ENCODE measurements at places on chromosomes 3 and 15. TPM values are rescaled to one million over a fixed set of nuclear protein-coding genes. Genes with fewer than 3 reads are reported as not detected.

NR1I2 gene
- 0.25 TPM for total RNA-seq

C3orf22 gene
- not detected for total RNA-seq

DNA sequence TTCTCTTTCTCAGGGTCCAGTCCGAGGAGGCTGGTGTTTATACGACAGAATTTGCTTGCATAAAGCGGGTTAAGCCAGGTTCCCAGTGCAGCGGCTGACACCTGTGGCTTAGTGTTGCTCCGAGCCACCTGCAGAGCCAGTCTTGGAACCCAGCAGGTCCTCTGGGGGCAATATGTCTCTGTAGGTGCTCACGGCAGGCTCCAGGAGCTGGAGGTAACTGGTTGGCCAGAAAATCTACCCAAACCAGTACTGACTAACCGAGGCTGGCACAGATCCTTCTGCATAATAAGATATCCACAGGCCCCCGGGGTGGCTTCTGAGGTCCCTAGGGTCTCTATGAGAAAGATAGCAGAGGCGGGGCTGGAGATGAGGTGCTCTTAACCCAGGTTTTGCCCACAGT is 3.2 kb downstream of the MGLL start:
- H3K36me3 ChIP-seq, result no peaks in the 10 kb centered on the region
- H3K4me1 ChIP-seq, result peaks cover 10% of the 10 kb centered on the region
- no peak for DNase-seq
- H3K27ac ChIP-seq, result no peak overlapping the region
- peaks cover 48% of the 10 kb centered on the region for H3K27me3 ChIP-seq
- no peak overlapping the region for H3K4me3 ChIP-seq

TNFSF10 gene
- 30.3 TPM for total RNA-seq

PTPN23 gene
- total RNA-seq, result 24.1 TPM

DNA sequence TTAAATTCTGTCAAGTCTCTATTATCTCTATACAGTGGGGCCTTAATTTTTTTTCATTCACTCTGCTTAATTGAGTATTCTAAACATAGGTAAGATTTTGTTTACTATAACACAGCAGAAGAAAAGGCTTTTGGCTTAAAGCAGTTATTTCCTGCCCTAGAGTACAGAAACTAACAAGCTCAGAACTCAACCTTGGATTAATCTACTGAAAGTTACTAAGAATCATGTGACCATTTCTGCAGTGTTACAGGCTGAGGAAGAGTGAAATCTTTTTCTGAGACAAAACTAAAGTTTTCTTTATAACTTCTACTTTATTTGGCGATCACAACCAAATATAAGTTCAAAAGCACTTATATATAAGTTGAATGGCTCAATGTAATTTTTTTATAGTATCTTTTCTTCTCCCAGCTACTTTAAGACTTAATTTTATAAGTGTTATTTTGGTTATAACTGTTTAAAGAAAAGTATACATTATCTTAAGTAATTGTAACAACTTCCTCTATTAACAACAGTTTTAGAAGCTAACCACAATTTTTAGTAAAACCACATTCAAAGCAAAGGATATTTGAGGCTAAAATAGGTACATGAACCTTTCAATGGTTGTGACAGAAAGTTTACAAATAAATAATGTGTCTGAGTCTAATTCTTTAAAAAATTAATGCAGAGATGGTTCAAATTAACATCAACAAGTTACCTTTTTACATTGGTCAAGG is 240.6 kb upstream of the NAALADL2 start:
- no peaks in the 10 kb centered on the region for H3K36me3 ChIP-seq
- H3K27me3 ChIP-seq, result no peaks in the 10 kb centered on the region
- no peak overlapping the region for H3K4me3 ChIP-seq
- no peak for DNase-seq
- H3K4me1 ChIP-seq, result no peaks in the 10 kb centered on the region

ADAMTS17 gene
- 2.6 TPM for total RNA-seq

DNA sequence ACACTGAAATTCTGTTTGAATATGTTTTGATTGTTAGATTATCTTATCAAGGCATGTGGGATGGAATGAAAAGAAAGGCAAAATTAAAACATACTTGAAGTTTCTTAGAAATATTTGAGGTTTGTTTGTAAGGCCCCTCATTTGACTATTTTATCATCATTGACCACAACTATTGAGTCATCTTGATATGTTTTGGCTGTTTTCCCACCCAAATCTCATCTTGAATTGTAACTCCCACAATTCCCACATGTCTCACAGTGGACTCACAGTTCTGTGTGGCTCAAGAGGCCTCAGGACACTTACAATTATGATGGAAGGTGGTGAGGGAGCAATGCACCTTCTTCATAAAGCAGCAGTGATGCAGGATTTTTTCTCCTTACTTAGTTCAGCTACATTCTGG is 917.1 kb downstream of the PLOD2 start:
- H3K4me3 ChIP-seq, result no peak overlapping the region
- no peak for DNase-seq
- peaks cover 1% of the 10 kb centered on the region for H3K36me3 ChIP-seq

LRRC31 gene
- not detected for total RNA-seq

- no peaks in the 10 kb centered on the region for H3K27me3 ChIP-seq
- no peak overlapping the region for H3K27ac ChIP-seq
- H3K36me3 ChIP-seq, result no peaks in the 10 kb centered on the region
These were observed 28.7 kb downstream of the SIDT1 start for GRCh38 chr3:113560831-113561623.

DNA sequence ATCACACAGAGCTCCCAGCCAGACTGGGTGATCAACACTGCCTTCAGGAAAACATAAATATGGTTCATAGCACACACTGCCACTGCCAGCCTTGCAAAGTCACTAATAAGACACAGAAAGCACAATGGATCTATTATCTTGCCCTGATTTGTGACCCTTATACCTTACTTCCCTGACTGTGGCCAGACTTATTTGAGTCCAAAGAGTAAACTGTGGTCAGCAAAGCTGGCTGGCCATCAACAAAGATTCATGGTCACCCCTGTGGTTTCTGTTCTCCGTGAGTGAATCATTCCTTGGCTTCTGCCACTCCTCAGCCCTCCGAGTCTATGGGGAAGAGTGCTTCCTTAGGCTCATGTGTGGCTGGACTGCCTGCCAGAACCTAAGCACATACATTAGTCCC is 437.7 kb downstream of the RAP2B start:
- no peak overlapping the region for H3K27ac ChIP-seq
- no peak overlapping the region for H3K4me3 ChIP-seq
- no peaks in the 10 kb centered on the region for H3K27me3 ChIP-seq
- no peak for DNase-seq

- H3K36me3 ChIP-seq, result no peaks in the 10 kb centered on the region
- no peak for DNase-seq
- H3K4me1 ChIP-seq, result no peaks in the 10 kb centered on the region
- H3K4me3 ChIP-seq, result no peak overlapping the region
These were observed 401.5 kb upstream of the GOLIM4 start for GRCh38 chr3:168497183-168497582.

DNA sequence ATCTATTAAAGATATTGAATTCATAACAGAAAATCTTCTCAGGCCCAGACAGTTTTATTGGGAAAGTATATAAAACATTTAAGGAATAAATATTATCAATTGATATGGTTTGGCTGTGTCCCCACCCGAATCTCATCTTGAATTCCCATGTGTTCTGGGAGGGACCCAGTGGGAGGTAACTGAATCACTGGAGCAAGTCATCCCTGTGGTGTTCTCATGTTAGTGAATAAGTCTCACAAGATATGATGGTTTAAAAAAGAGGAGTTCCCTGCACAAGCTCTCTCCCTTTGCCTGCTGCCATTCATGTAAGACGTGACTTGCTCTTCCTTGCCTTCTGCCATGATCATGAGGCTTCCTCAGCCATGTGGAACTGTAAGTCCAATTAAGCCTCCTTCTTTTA is 160.5 kb downstream of the ANO10 start:
- no peak overlapping the region for H3K27ac ChIP-seq
- H3K4me3 ChIP-seq, result no peak overlapping the region
- H3K27me3 ChIP-seq, result no peaks in the 10 kb centered on the region
- H3K4me1 ChIP-seq, result peaks cover 6% of the 10 kb centered on the region

DNA sequence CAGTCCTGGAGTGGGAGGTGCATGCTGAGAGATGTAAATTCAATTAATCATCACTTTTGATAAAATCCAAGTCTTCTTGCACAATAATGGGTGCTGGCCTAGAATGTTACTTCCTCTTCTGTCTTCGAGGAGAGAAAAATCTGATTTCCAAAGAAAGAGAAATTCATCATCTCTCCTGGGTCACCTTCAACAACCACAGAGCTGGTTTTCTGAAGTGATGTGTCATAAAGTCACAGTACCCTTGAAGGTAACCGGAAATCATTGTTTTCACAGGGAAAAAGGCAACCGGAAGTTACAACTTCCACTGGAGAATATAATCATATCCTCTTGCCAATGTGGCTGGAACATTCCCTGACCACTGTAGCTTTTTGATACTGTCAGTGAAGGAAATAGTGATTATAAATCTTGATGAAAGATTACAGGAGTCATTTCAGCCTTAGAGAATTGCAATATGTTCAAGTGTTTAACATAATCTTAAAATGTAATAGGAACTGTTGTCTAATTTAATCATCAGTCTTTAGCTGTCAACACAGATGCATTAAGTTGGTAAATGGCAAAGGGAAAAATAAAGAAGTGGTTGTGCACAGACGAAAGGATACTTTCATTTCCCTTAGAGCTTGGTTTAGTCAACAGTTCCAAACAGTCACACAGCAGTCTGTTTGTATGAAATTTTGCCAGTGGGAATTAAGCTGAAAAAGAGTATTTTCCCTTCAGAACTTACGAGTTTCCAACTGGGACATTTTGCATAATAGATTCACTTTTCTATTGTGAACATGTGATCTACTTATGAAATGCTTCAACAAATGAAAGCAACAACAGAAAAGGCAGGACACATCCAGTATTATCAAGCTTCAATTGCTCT is 106.5 kb upstream of the SLC4A7 start:
- no peaks in the 10 kb centered on the region for H3K27me3 ChIP-seq
- DNase-seq, result peak; percentile 6
- peak overlapping the region; percentile 39 for H3K4me3 ChIP-seq
- peak overlapping the region; percentile 75 for H3K27ac ChIP-seq
- no peaks in the 10 kb centered on the region for H3K36me3 ChIP-seq

DNA sequence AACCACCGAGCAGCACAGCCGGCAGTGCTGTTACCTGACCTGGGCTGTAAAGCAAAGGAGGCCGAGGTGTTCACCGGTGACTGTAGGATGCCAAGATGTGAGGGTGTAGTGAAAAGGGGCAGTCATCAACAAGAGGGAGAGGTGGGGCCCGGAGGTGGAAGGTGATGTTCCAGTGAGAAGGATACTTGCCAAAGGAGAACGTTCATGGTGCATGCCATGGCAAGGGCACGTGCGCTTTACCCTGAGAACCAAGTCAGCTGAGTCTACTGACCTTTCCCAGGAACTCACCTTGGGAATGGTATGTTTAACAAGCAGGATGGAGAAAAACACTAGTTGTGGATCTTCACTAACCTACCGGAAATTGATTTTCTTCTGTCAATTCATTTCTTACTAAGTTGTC is 211.1 kb downstream of the PDZRN3 start:
- H3K27me3 ChIP-seq, result no peaks in the 10 kb centered on the region
- H3K4me3 ChIP-seq, result no peak overlapping the region
- no peak for DNase-seq
- H3K4me1 ChIP-seq, result no peaks in the 10 kb centered on the region

GRCh38 chr15:33425142-33425541 is 114.4 kb downstream of the RYR3 start:
- no peak overlapping the region for H3K4me3 ChIP-seq
- H3K36me3 ChIP-seq, result peaks cover 1% of the 10 kb centered on the region
- no peak overlapping the region for H3K27ac ChIP-seq
- no peak for DNase-seq

DNA sequence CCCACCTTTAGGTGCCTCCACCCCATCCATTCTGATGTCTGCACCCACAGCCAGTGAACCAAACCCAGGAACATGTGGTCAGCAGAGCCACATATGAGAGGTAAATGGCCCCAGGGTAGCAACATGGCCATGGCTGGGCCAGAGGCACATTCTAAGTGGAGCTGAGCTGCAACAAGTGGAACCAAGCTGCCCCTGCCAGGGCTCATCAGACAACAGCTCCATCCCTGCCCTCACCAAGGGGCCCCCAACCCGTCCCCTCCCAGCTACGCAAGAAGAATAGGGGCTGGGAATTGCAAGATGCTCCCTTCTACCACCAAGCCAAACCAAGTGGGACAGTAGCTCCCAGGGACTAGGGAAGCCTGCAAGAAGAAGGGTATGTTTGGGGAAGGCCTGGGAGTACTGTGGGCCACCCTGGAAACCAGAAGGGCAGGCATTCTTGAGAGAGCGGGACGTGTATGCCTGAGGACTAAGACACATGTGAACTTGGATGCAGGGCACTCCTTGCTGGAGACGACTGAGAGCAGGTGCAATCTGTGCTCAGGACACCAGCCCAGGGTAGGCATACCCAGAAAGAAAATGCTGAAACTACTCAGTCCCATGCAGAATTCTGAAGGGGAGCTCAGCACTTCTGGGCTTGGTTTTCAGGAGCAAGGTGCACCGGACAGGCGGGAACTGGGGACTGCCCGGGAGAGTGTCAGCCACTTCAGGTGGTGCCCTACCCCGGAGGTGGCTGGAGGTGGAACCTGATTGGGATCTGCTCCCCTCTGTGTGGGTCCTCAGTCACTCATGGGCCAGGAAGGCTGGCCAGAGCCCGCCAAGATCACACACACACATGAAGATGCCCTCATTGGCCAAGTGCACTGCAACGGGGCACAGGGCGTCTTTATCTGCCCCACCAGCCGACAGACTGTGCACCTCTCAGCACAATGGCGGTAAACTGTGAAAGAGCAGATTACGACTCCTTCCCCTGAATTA is 9.5 kb downstream of the MYL3 start:
- DNase-seq, result no peak
- H3K4me1 ChIP-seq, result no peaks in the 10 kb centered on the region
- peaks cover 7% of the 10 kb centered on the region for H3K27me3 ChIP-seq
- H3K4me3 ChIP-seq, result no peak overlapping the region
- H3K27ac ChIP-seq, result no peak overlapping the region

GRCh38 chr3:100277255-100277800 is 16.5 kb downstream of the TBC1D23 start:
- DNase-seq, result no peak
- no peaks in the 10 kb centered on the region for H3K36me3 ChIP-seq
- H3K27ac ChIP-seq, result no peak overlapping the region
- H3K27me3 ChIP-seq, result no peaks in the 10 kb centered on the region

DNA sequence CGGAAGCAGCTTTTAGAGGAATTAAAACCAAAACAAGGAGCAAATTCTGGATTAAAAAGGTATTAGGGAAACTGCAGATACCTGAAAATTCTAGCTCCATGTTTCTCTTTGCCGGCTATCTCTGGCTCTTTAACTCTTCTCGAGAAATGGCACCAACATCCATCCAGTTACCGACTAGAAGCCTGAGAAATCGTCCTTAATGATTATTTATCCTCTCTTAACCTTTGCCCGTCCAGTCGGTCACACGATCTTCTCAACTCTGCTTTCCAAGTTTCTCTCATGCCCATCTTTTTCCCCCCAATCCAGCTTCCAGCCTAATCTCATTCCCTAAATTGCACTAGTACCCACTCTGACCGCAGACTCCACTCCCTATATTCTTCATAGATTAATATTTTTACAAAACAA is 596 bp upstream of the SGO1 start:
- no peaks in the 10 kb centered on the region for H3K4me1 ChIP-seq
- H3K27ac ChIP-seq, result no peak overlapping the region
- no peaks in the 10 kb centered on the region for H3K27me3 ChIP-seq

Data from activated T-cell treated with anti-CD3 and anti-CD28 coated beads, Interleukin-2, amount 50 U/mL, for 72 hours (primary cell).